ENCODE measurements at places on chromosomes 12 and 14.

DNA sequence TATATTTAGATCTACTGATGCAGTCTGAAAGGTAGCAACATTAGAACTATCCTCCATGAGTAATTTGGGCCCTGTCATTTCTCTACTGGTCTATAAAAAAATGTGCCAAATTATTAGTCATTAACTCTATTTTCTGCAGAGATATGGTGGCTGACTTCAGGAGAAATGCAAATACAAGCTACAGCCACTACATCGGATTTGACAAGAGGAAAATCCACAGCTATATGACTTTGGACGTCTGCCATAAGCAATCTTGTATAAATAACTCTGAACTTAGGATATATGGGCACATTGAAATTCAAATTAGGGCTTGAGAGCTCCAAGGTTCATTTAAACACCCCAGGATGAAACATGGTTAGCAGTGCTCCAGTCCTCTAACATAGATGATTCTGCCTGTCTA, 983.0 kb upstream of the LRFN5 start:
- DNase-seq, result no peak

GRCh38 chr12:26786865-26787514, 46.0 kb downstream of the ITPR2 start:
- DNase-seq, result no peak

GRCh38 chr14:24086193-24086955, 7.7 kb upstream of the PCK2 start:
- no peak for DNase-seq

- no peak for DNase-seq
These were observed 383.9 kb upstream of the DCN start for GRCh38 chr12:91566328-91567099.

GRCh38 chr14:21978184-21978998, 304.8 kb upstream of the OR4E1 start:
- no peak for DNase-seq

DNA sequence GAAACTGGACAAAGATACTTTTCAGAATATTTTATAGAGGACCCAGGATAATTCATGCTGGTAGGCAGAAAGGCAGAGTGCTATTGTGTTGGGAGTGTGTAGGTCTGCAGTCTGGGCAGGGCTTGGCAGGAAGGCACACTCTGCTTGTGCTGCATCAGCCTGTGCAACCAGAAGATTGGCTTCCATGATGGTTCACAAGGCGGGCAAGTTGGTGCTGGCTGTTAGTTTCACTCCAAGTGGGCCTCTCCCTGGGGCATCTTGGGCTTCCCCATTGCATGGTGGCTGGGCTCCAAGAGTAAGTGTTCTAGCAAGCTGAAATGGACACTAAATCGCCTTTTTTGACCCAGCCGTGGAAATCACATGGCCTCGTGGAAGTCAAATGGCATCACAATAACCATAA, 1.8 kb upstream of the UBE2N start:
- no peak for DNase-seq

DNA sequence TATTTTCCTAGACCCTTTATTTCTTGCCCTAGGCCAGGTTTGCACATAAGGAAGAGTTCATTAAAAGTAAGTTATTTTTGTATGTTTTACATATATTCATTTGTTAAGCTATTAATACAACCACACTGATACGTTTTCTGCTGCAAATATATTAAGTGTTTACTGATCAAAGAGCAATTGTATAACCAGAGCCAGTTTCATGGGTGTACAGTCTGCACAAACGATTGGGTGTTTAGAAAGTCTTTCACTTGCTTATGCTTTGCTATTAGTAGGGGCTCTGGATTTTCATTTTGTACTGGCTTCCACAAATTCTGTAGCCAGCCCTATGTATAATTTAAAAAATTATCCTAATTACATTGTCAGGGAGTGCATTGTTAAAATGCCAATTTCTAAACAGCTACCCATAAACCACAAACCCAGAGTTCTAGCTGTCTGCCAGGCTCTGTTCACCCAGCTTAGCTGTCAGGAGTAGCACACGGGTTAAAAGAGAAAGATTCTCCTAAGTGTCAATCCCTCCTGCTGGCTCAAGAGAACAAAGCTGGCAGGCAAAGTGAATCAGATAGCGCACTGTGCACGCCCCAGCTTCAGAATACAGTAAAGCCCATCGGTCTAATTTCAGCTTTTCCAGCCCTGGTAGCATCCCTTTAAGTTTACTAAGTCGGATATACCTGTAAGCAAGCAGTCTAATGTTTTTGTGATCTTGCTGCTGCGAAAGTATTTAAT, 151.0 kb upstream of the LMO3 start:
- no peak for DNase-seq

GRCh38 chr12:40054555-40055227, 51.2 kb downstream of the SLC2A13 start:
- DNase-seq, result no peak

DNA sequence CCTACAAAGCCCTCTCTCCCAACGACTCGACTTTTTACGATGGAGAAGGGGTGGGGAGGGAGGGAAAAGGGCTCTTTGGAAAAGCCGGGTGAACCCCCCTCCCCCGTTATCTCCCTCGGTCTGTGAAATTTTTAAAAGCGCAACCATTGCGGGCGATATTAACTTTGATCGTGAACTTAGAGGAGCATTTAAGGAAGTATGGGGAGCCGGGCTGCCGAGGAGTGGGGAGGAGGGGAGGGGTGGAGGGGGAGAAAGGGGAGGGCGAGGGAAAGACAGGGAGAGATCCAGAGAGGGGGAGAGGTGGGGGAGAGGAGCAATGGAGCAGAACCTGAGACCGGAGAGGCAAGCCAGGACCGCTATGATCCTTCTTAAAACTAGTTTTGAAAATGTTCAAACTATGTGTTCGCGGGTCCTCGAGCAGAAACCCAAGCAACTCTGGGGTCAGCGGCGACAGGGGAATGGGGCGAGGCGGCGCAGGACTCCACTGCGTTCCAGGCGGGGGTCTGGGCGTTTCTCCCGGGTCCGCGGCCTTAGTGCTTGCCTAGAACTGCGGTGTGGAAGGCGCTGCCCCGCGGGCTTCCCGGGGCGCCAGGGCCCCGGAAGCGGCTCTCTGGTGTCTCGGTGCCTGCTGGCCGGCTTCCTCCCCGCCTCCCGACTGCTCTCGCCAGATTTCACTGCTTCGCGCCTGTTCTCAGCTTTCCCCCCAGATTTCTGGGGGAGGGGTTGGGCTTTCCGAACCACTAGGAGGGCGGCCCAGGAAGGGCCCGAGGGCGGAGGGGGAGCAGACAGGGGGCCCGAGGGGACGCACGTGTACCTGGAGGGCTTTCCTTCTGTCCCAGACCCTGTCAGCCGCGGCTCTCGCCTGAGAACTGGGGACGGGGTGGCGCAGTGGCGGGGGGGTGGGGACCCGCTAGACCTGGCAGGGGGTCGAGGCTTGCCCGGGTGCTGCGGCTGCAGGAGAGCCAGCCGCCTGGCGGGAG, at the start of gene HOTAIR:
Gene HOTAIR (minus strand): TSS at position 871 of the 980 bp plus-strand sequence.
- DNase-seq, result no peak

DNA sequence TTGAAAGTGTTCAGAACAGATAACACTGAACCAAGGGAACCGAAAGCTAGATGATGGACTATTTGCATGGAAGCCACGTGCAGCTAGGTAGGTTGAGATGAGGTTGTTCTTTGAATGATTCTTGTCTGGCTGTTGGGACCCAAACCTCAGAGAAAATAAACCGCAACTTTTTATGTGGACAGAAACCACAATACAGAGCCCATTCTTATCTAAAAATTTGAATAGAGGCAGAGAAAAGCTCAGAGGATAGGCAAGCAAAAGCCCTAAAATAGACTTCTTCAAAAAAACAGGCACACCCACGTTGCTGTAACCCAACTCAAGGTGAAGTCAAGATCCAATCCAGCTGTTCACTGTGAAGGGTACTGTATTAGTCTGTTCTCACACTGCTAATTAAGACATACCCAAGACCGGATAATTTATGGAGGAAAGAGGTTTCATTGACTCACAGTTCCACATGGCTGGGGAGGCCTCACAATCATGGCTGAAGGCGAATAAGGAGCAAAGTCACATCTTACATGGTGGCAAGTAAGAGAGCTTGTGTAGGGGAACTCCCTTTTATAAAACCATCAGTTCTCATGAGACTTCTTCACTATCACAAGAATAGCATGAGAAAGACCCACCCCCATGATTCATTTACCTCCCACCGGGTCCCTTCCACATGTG, 353.8 kb downstream of the AACS start:
- no peak for DNase-seq

- DNase-seq, result no peak
These were observed 26.9 kb downstream of the ZDHHC17 start for GRCh38 chr12:76790564-76791552.

DNA sequence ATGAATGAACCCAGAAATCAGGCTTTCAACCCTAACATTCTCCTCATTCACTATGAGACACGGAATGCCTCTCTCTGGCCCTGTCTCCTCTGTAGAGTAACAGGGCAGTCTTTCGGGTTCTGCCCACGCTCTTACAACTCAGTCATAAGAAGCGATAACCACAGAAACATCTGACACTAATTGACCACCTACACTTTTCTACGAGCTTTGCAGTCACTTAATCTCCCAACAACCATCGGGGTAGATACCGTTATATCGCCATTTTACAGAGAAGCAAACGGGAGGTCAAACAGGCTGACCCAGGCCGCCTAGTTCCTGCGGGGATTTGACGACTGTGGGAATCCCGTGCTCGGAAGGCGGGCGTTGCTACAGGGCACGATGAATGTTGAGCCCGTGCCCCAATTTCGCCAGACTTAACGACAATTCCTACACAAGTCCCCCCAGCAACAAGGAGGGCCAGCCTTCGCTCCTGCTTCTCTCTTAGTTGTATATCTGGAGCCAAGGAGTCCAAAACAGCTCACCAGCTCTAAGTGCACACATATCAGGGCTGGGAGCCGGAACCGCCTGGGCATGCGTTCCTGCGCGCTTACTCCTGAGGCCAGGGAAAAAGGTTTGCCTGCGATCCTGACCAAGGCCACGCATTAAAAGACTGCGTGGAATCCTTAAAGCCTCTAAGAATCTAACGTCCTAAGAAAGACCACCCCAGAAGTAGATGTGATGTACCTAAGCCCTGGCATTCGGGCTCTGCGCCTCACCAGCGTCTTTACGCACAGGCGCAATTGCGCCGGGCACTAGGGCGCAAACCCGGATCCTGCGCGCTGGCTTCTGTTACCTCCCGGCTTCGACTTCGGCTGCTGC, 38.7 kb upstream of the TBX5 start:
- no peak for DNase-seq

DNA sequence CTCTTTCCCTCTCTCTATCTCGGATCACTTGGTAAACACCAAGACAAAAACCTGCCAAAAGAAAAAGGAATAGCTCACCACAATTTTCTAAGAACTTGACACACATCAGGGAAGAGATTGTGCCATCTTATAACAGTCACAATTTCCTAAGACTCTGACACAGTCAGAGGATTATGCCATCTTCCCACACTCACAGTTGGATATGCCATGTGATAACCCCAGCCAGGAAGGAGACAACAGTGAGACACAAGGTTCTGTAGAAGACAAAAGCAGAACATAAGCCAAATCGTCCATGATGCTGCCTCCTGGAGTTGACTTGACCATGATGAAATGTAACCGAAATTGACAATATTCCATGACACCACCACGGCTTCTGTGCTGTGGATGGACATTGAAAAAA, 2.8 kb upstream of the CLEC9A start:
- DNase-seq, result no peak

GRCh38 chr12:108638997-108639822, 5.5 kb upstream of the SELPLG start:
- no peak for DNase-seq

DNA sequence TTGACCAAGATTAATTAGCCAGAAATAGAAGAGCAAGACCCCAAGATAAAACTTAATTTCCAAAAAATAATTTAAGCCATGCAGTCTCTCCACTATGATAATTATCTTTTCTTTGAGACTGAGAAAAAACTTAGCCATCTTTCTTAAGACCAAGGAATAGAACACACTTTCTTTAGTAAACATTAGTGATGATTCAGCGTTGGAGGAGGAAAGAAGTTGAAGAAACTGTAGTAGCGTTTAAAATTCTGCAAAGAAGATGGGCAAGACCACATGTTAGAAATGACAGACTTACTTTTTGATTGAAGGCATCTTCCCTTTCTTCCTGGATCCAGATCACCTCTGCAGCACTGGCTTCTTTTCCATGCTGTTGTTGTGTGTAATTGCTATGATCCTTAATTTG, 124.8 kb upstream of the RASSF8 start:
- no peak for DNase-seq

DNA sequence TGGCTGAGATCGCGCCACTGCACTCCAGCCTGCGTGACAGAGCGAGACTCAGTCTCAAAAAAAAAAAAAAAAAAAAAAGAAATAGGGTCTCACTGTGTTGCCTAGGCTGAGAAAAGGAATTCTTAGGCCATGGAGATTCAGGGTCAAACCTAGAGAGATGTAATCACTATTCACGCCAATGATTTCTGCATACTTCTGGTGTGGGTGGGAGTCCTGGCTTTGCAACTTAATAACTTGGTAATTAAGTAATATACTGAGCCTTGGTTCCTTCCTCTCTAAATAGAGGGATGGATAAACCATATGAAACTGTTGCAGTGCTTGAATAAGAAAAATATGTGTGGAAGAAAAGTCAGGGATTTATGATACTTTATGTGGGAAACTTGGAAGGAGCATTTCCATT, 2.7 kb downstream of the ZNF410 start:
- no peak for DNase-seq

GRCh38 chr14:89773644-89774316, 180.8 kb downstream of the EFCAB11 start:
- DNase-seq, result peak; percentile 46

DNA sequence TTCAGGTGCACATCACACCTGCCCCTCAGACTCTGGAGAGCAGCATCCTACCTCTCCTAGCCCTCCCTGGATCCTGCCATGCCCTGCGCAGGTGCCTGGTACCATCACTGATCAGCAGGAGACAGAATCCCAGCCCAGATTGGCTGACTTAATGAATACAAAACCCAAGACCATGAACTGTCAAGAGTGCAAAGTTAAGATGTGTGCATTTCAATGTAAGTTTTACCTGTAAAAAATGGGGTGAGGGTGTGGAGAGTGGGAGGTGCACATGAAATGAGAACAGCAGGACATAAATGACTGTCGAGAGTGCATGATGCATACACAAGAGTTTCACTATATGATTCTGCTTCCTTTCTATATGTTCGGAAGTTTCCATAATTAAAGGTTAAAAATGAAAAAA, 57.9 kb upstream of the GPR68 start:
- DNase-seq, result no peak

GRCh38 chr14:45362505-45362904, 109.5 kb upstream of the MIS18BP1 start:
- no peak for DNase-seq

GRCh38 chr12:3119756-3120601, 42.8 kb downstream of the TSPAN9 start:
- DNase-seq, result no peak

GRCh38 chr12:125184213-125184967, 119.2 kb downstream of the AACS start:
- DNase-seq, result no peak

DNA sequence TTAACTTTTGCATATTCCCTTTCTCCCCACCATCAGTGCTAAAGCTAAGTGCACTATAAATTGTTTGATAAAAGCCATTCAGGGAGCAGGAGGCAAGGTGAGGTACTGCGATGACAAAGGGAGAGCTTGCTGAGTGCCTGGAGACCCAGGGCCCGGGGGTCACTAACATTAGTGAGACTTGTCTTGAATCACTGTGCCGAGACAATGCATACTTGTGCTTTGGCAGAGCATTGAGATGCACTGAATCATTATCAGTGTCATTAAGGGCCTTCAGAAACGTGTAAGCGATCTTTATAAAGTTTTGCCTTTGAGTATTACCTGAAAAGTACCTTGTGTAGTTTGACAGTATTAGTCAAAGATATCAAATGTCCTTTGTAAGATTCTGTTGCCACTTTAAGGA, 447.5 kb downstream of the PCNX1 start:
- no peak for DNase-seq

GRCh38 chr12:121053706-121054105, 14.7 kb upstream of the OASL start:
- no peak for DNase-seq
